Activated naive CD4-positive, alpha-beta T cell treated with anti-CD3 and anti-CD28 coated beads, Interleukin-2, amount 50 U/mL, for 16 hours (primary cell): ENCODE measurements at places on chromosomes 11 and 22.

- DNase-seq: no peak
Measured at GRCh38 chr11:3123761-3124733, 41.1 kb downstream of the OSBPL5 start.

GRCh38 chr11:67582011-67582410, 1.6 kb upstream of the GSTP1 start:
- DNase-seq: no peak

- peak; percentile 66 for DNase-seq
Measured at GRCh38 chr11:3860375-3860774, 4.9 kb downstream of the STIM1 start.

DNA sequence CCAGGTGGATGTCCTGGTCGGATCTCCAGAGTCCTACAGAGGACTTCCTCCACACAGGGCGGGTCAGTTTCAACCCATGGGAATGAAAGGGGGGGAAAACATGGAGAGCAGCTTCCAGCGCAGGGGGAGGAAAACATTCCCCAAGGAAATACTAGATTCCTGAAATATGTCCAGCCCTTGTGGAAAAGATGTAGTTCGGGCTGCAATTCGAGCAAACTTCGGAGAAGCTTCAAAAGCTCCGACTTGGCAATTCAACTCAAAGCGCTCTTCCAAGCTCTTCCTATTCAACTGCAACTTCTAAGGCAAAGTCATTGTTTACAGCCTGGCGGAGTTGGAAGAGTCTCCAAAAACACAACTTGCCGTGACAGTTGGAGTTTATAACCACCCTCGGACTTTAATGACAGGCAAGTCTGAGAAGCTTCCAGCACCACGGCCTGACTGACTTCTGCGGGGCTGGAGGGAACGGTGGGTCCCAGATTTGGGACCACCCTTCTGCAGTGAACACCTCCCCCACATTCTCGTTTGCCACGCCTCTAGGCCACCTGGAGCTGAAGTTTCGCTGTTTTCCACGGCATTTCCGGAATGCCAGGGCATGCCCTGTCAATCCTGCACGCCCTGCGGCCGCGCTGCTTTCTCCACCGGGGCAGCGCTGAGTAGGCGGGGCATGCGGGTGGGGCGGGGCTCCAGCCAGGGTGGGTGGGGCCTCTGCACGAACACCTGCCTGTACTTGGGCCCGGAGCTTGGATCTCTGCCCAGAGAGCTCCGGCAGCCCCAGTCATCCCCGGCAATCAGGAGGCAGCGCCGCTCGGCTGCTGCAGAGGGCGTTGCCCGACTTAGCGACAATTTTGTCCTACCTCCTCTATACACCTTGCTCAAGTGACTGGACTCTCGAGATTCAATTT, 49.0 kb upstream of the BIRC3 start:
- peak; percentile 76 for DNase-seq

- DNase-seq: no peak
Measured at GRCh38 chr22:23306926-23307325, 126.6 kb downstream of the BCR start.

DNA sequence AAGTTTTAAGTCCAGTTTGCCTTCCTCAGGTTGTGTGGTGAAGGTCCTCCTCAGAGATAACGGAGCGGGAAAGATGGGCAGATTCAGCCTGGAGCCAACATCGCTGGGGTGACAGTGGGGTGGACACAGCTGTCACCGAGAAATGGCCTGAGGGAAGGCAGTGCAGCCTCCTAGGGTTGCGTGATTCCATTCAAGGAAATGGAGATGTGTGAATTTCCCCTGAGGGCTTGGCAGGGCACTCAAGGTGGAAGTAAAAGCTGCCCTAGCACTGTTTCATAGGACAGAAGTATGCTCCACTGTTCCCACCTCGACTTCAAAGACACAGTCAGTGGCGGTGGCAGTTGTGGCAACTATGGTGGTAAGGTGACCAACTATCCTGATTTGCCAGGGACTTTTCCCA, 15.4 kb upstream of the CAT start:
- DNase-seq: no peak

DNA sequence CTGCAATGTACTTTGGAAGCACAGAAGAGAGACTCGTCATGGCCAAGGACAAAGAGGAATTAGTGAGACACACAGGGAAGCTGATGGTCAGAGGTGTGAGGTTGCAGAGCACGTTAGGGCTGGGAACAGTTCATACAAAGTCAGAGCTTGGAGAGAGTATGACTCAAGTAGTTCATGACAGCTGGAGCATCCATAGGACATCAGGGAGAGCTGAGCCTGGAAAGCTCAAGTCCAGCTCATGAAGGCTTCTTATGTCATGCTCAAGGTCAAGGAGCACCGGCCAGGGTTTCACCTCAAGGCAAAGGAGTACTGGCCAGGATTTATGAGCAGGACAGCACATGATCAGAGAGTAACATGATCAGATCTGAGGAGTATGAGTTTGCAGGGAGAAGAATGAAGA, 64.6 kb upstream of the CHST1 start:
- DNase-seq: no peak

DNA sequence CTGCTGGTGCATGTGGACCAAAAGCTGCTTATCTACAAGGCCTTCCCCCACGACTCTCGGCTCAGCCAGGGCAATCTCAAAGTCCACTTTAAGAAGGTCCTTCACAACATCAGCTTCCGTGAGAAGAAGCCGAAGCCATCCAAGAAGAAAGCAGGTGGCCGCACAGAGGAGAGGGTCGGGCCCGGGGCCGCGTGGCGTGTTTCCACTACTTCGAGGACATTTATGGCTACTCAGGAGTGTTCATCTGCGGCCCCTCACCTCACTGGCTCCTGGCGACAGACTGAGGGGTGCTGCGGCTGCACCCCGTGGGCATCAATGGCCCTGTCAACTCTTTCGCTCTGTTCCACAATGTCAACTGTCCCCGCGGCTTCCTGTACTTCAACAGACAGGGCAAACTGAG, 16.2 kb upstream of the SLC5A4 start:
- no peak for DNase-seq
